RPMI7951 (cell line): ENCODE measurements at places on chromosomes 5 and 9. TPM values are rescaled to one million over a fixed set of nuclear protein-coding genes. Genes with fewer than 3 reads are reported as not detected.

Gene MZB1
- total RNA-seq, result not detected in 2 replicates

Gene PPP3R2
- not detected in 2 replicates for total RNA-seq

GRCh38 chr5:2801577-2802525 is 50.4 kb upstream of the IRX2 start:
- DNase-seq, result no peak

DNA sequence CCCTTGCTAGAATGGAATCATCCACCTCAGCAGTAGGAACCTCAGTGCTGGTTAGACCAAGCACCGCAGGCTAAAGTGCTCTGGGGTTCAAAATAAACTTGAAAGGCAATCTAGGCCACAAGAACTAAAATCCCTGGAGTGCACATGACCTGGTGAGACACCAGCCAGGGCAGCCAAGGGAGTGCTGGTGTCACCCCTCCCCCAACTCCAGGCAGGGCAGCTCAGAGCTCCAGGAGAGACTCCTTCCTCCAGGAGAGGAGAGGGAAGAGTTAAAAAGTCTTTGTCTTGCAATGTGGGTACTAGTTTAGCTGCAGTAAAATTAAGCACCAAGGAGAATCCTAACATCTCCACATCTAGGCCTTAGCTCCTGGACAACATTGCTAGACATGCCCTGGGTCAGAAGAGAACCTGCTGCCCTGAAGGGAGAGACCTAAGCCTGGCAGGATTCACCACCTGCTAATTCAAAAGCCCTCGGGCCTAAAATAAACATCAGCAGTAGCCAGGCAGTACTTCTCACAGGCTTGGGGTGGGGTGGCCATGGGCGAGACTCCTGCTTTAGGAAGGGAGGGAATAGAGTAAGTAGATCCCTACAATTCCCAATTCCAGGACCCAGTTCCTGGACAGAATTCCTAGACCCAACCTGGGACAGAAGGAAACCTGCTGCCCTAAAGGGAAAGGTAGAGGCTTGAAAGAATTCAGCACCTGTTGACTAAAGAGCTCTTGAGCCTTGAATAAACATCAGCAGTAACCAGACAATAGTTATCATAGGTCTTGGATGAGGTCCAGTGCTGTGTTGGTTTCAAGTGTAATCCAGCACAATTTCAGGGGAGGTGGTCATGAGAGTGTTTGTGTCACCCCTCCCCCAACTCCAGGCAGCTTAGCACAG is 25.8 kb downstream of the UGT3A2 start:
- no peak for DNase-seq

GRCh38 chr5:36561601-36562000 is 44.8 kb upstream of the SLC1A3 start:
- DNase-seq, result no peak
